ENCODE measurements at places on chromosomes 7 and 10. TPM values are rescaled to one million over a fixed set of nuclear protein-coding genes. Genes with fewer than 3 reads are reported as not detected.

Gene POP7
- 35.2 TPM for polyA plus RNA-seq

Gene LIPM
- polyA plus RNA-seq, result not detected

Gene CNPY1
- not detected for polyA plus RNA-seq

Gene GCC1
- polyA plus RNA-seq, result 9.6 TPM

Gene OR2A12
- polyA plus RNA-seq, result not detected

DNA sequence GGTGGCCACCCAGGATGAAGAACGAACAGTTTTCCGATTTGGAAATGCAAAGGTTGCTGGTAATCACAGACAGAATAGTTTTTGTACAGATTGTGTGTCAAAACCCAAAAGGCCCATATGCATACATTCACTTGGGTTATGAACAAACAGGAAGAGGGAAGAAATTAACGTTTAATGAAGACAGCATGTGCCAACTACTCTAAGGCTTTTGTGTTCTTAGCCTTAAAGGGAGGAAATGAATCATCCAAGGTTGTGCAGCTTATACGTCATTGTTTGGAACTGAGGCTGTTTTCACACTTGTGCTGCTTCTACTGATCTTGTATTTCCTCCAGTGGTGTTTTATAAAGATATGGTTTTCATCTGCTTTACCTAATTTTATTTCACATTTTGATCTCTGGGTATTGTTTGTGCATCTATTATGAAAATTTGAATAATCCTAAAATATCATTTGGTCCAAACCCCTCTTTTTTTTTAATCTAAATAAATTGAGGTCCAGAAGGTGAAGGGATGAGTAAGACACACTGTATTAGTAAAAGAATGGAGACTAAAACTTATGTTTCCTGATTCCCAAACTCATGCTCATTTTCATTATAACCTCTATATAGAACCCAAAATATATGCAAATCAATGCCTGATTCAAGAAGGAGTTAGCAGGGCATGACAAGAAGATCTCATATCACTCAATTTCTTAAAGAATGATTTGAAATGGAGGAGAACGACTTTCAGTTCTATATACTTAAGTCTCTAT, 373.1 kb downstream of the THSD7A start:
- DNase-seq, result peak; percentile 16

DNA sequence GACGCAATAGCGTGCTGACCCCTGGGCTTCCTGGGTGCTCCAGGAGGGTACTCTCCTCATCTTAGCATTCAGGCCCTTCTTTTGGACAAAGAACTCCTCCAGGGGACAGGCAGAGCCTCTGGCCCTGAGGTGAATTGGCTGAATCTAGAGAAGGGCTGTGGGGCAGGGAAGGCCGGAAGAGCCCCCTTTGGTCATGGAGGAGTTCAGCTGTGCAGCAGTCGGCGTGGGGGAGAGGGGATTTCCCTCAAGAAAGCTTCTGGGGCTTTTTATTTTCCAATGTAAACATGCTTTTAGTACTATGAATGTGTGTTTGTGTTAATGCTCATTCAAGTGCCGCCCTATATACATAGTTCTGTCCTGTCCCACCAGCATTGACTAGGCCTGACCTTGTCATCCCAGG, 38.8 kb downstream of the FIGNL1 start:
- DNase-seq, result no peak

- DNase-seq, result no peak
These were observed 217.8 kb upstream of the HPS1 start for GRCh38 chr10:98664329-98665042.

- DNase-seq, result no peak
These were observed 6.9 kb upstream of the ZNF138 start for GRCh38 chr7:64787295-64787694.

DNA sequence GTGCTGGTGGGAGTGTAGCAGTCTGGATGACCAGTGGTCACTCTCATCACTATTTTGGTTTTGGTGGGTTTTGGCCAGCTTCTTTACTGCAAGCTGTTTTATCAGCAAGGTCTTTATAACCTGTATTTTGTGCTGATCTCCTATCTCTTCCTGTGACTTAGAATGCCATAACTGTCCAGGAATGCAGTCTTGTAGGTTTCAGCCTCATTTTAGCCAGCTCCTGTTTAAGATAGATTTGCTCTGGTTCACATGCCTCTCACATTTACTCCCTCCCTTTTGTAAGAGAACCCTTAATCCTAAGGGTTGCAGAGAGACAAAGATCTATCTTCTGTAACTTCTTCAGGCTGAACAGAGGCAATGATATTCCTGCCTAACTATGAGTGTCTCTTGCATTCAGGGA, 51.2 kb upstream of the INHBA start:
- no peak for DNase-seq

GRCh38 chr10:124419635-124420034, 912 bp upstream of the OAT start:
- DNase-seq, result no peak

DNA sequence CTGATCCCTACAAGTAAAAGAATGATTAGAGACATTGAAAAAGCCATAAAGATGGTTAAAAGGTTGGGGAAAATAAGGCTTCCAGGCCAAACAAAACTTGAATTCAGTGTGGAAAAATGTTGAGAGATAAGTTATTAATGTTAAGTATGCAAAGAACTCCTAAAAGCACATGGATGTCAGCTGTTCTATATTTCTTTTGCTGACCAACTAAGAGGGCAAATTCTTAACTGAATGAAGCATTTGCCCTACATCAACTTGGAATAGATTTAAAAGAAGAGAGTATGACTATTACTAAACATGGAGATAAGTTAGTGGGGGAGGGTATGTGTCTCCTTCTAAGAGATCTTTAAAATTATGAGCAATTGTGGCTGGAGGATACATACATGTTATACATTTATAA, 124.8 kb downstream of the KIAA1217 start:
- peak; percentile 41 for DNase-seq

DNA sequence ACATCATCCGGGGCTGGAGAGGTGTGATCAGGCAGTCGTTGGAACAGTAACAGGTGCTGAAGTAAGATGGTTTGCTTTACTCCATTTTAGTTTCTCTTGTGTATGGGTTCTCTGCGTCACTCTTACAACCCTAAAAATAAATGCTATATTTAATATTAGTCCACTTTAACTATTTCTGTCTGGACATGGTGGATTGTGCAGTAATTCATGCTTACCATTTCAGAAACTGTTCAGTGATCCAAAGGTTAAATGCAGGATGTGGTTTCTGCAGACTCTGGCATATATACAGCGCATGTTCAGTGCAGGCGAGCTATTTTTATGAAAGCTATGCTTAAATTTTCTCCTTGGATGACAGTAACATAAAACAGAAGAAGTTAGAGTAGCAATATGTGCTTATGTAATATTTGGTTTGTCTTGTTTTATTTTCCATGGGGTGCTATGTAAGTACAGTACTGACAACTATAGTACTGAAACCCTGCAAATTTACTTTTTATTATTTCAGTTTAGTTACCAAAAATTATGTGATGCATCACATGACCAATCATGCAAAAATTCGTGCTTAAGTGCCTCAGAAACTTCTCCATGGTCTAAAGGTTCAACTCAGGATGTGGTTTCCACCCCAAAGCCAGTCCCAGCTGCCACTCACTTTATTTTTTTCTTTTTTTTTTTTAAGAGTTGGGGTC, 46.6 kb upstream of the GRID1 start:
- DNase-seq, result peak; percentile 30

DNA sequence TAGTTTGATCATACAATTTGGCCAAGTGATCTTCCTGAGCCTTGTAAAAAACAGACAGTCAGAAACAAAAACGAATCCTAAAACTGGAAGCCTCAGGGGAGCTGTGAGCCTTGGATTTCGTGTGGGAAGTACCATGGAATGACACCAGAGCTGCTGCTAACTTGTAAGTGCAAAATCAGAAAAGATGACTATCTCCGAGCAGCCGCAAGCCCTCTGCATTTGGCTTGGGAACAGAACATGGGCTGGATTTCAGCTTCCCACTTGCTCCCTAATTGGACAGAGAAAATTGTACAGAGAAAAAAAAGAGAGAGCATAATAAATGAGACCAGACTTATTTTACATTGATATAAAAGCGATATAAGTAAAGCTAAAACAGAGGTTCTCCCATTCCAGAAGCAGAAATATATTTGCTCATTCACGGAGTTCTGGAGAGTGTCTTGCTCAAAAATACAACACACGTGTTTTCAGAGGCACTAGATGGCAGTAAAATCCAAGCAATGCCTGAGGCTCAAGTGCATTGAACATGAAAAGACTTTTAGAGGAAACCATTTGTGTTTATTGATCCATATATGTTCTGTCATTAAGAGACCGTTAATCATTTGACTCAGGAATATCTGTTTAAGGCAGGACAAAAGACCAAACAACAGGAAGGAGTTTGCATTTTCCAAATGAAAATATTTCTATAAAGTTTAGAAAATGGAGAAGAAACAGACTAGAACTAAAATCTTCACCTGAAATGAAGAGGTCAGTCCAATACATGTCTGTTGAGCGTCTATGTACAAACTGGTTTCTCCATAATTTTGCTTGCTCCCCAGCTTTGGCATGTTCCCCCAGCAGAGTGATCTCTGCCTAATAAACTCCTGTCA, 78.3 kb upstream of the SLC26A5 start:
- DNase-seq, result no peak

DNA sequence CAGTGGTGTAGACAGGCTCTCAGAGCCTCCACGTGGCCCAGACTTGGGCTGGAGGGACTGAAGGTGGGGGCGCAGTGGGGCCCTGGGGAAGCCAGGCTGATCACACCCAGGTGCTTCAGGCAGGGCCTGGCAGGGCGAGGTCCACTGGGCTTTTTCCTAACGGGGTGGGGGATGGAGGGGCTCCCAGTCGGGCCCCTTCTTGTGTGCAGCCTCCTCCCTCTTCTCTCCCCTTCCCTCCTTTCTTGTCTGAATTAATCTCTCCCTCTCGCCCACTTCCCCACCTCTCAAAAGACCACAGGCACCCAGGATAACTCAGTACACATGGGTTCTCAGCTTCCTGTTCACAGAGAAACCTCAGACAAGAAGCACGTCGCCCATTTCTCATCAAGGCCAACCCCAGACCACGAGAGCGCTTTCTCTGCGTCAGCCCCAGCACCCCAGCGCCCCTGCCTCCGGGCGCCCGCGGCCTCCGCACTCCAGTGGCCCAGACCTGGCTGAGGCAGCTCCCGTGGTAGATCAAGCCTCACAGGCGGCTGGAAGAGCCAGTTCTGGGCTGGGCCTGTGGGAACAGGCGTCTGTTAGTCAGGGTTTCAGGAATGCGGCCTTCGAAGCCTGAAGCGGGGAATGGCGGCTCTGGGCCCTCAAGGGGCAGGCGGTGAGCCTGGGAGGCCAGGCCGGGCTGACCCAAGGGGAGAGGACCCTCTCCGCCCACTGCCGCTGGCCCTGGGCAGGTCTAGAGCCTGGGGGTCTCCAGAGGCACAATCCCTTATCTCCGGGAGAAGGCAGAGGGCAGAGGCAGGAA, 50.6 kb downstream of the PWWP2B start:
- peak; percentile 13 for DNase-seq

DNA sequence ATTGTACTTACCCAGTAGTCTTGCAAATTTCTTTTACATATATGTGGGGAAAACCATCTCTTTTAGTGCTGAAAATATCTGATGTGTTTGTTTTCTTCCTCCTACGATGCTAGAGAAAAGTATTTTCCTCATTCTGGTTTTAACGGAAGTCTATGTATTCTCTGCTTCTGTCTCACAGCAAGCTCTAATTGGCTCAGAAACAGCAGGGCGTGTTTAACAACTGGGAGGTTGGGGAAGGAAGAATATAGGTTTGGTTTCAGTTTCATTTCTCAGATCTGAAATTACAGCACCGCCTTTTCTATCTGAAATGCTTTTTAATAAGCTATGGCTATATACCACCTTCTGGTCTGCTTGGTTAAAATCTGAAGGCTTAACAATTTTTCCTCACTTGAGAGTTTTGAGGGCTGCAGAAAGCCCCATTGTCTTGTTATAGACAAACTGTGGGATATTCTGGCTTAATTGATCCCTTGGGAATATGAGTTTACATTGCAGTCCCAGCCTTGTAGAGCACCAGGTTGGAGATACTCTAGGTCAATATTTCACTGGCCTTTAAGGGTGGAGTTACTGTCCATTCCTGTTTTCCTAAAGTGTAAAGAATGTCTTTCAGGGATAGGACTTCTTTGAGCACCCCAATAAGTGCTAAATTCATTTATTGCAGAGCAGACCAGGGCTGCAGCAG, at the start of gene SAMD9:
SAMD9 (minus strand) TSS at position 128 of the 679 bp plus-strand sequence. CDS start 11,882 bp downstream, outside the sequence.
- peak; percentile 26 for DNase-seq

DNA sequence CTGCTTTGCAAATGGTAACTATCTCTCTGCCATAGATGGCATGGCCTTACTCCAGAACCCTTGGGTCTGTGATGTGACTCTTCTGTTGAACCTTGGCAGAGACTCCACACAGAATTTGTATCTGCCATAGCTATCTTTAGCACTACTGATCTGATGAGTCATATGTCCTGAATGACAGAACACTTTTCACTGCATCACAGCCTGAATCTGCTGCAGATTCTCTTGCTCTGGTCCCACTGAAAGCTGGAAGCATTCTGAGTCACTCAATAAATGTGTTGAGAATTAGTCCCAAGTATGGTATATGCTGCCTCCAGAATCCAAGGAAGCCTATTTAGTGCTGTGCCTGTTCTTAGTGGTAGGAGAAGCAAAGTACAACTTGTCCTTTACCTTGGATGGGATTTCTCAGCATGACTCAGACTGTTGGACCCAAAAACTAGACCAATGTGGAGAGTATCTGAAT, 39.5 kb upstream of the ANKRD1 start:
- DNase-seq, result peak; percentile 77

DNA sequence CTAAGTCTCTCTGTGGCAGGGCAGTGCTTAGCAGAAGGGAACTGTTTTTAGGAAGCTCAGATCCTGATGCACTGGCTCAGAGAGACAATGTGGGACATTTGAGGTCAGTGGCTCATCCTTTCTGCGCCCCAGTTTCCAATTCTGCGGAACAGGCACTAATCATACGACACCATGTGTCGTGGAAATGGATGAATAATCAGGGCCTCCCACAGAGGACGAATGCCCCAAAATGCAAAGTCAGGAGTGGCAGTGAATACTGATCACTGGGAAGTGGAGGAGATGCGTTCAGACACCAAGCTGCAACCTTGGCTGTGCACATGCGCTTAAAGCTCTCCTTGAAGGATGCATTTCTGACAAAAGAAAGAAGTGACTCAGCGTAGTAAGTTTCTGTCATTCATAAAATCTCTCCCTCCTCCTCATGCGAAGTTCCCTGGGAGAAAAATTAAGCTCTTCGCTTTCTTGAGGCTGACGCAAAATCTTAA, 21.9 kb upstream of the ECHDC3 start:
- no peak for DNase-seq

GRCh38 chr10:14535457-14536130, 204.9 kb upstream of the FRMD4A start:
- no peak for DNase-seq

DNA sequence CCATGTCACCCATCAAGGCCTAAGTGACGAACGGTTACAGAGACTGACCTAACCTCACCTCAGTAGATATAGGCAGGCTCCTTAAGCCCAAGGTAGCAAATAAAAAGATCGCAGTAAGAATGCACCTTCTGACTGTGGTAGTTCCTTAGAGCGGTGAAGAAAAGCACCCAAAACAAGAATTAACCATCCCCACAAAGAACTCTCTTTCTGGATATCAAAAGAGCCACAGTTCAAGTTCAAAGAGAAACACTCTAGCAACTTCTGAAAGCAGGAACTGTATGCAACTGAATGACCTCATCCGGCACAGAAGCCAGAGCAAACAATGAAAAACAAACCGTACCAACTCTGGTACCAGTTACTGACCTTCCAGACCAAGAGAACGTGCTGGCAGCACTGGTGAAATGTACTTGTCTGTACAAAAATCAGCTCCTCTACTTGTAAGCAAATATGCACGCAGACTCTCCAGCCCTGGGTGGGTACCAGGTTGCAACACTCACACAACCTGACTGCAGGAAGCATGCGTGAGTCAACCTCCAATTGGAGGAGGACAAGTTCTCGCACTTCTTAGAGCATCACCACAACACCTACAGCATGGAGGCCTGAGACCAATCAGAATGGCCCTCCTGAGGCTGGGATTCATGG, 202.7 kb downstream of the FAM107B start:
- no peak for DNase-seq

All from BJ (cell line).